ELR (cell line): ENCODE measurements at places on chromosomes 4 and X.
A peak's percentile ranks its signal among the peaks of the same experiment; 100 is the strongest.

- DNase-seq: no peak
Observed at GRCh38 chrX:36019125-36019524, 99.6 kb downstream of the CFAP47 start.

GRCh38 chrX:139025816-139026215 lies 314.3 kb upstream of the FGF13 start:
- no peak for DNase-seq

- DNase-seq: no peak
Observed at GRCh38 chrX:107565015-107565414, 63.3 kb upstream of the PRPS1 start.

GRCh38 chr4:92789741-92790140 lies 486.0 kb downstream of the GRID2 start:
- DNase-seq: no peak

DNA sequence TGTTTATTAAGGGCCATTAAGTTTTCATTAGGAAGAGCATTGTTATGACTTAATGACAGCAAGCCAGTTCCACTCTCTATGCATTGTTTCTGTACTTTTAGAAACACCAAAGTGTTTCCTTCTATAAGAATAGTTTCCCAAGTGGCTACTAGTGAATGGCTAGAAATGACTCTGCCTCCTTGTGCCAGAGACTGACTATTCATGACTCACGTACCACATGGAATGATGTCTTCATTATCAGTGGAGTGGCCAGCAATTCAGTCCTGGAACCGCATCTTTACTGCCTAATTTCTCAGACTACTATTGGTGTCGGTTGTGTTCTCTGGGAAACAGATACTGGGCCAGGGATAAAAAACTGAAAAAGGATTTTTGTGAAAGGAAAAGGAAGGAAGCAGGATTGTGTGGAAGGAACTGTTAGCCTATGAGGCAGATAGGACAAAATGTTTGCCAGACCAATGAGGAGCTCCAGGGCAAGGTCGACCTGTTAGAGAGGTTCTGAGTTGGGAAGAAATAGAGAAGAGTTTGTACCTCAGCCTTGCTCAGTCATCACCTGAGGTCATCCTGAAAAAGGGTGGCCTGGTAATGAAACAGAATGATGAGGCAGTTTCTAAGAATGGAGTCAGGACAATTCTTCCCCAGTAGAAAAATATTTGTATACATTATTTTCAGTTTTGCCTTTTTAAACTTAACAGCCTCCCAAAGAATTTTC lies 218.6 kb downstream of the SPCS3 start:
- DNase-seq: peak; percentile 93

GRCh38 chr4:183098019-183098722 lies 886 bp upstream of the WWC2 start:
- peak; percentile 72 for DNase-seq

DNA sequence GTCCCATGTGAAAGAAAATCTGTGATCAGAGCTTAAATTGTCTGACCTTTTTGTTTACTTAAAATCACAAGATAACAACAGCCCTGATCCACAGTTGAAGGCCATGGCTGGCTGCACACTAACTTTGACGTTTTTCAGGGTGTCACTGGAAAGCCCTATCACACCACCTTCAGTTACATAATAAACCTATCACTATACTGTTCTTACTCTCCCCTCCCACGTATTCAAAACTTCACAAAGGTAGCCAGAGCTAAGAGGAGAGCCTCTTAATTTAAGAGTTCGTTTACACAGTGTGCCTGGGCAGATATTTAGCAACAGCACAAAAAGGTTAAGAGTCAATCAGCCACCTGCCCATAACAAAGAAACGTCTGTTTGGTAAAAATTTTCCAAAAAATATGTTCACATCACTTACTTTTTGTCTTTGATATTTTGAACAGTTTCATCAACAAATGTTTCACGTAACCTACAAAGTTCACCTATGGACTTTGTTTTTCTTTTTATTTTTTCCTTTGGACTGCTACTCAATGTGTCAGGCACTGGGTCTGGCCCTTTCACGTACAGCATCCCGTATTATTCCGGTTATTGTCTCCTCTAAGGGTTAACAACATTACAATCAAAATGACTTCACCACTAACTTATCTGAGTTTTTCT lies 25.0 kb downstream of the RFC1 start:
- DNase-seq: no peak

DNA sequence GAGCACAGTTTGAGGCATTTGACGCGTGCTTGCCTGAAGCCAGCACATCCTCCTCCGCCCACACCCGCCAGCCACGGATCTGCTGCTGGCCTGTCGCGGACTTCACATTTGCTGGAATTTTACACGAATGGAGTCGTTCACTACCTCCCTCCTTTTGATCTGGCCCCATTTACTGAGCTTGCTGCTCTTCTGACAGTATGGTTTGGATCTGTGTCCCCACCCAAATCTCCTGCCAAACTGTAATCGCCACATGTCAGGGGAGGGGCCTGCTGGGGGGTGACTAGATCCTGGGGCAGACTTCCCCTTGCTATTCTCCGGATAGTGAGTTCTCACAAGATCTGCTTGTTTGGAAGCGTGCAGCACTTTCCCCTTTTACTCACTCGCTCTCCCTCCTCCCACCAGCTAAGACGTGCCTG lies 19.9 kb upstream of the CPLX1 start:
- no peak for DNase-seq

DNA sequence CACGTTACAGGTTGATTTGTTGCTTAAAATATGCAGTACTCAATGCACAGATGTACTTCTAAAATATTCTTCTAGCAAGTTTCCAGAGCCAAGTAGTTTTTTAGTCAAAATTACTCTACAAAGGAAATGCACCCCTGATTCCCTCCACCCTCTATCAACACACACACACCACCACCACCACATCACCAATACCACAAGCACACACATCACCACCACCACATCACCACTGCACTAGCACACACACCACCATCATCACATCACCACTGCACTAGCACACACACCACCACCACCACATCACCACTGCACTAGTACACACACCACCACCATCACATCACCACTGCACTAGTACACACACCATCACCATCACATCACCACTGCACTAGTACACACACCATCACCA lies 105.2 kb upstream of the FRG1 start:
- no peak for DNase-seq

- DNase-seq: no peak
Observed at GRCh38 chr4:183499389-183499788, 5.5 kb upstream of the ING2 start.

- DNase-seq: no peak
Observed at GRCh38 chrX:110449312-110449711, 90.7 kb downstream of the RTL9 start.

- no peak for DNase-seq
Observed at GRCh38 chrX:34826964-34827363, 115.6 kb upstream of the FAM47B start.

- no peak for DNase-seq
Observed at GRCh38 chrX:153509592-153509991, 7.8 kb upstream of the ATP2B3 start.

GRCh38 chr4:155681886-155682285 lies 15.2 kb downstream of the GUCY1A1 start:
- DNase-seq: no peak

DNA sequence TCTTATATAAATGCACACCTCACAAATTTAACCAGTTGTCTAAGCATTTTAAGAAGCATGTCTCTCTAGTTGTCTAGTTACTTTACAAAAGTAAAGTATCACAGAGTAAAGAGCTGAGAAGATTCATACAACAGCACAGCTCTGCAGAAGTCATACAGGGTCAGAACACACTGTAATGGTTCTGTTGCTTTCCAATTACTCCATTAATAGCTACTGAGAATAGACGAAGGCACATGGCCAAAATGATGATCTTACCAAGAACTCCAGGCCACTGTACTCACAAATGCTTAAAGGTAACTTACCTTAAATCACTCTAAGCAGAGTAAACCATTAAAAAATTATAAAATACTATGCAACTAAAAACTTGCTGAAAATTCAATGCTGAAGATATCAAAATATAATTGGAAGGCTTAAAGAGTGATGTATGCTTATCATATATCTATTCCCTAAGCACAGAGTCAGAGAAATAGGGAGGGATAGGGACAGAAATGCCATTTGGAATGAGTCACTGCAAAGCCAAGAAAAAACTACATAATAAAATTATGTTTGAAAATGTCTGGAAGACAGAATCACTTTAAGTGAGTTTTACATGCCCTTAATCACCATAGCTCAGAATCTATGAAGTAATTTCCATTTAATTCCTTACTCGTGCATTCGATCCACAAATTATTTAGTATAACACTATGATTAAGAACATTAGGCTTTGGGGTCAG lies 71.0 kb downstream of the DDX60L start:
- DNase-seq: peak; percentile 68

DNA sequence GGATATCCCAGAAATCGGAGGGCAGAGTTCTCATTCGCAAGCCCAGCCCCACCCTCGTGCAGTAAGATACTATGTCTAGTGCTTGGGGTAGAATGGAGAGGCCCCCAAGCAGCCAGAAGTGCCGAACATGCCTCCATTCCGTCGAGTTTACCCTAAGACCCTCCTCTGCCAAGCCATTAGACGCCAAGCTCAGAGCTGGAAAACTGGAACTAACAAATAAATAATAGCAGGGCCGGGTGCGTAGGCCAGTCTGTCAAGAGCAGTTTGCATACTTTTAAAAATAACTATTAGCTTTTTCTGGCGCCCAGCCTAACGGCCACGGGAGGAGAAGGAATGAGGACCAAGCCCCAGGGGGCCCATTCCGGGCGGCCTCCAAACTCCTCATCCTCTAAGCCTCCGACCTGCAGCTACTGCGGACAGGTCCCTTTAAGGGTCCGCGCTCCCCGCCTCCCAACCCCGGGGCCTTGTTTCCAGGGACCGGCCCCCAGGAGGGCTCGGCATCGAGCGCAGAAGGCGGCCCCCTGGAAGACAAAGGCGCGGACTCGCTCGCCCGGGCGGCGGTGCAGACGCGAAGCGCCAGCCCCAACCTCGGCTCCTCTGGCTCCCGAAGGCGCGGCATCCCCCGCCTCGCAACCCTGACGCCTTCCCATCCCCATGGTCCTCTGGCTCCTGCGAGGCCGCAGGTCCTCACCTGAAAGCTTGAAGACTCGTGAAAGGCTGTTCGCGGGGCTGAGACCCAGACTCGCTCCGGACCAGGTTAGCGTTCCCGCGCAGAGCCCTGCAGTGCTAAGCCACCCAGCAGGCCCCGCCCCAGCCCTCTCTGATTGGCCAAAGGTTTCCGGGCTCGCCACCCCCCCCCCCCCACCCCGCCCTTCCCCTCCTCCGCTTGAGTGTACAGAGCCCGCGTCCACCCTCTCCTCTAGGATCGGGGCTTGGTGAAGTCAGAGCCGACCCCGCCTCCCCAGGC lies at the start of gene TMSB15A:
Gene TMSB15A (minus strand): TSS at position 765 of the 967 bp plus-strand sequence.
- peak; percentile 52 for DNase-seq

DNA sequence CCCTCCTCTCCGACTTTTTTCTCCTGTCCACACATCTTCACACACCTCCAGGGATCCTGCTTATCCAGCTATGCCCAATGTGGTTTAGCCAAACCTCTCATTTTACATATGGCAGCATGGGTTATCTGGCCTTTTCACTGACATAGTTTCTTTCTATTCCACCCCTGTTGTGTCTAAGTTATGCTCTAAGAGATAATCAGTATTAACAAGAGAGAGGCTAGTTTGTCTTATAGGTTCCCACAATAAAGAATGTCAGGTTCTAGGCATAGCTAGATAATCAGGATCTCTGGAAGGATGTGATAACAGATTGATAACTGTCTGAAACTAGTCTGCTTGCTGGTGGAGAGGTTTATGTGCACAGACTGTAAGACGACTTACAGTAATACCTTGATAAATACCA lies 7.7 kb upstream of the GALNT7 start:
- no peak for DNase-seq

- DNase-seq: no peak
Observed at GRCh38 chr4:36930562-36931111, 313.9 kb upstream of the NWD2 start.

DNA sequence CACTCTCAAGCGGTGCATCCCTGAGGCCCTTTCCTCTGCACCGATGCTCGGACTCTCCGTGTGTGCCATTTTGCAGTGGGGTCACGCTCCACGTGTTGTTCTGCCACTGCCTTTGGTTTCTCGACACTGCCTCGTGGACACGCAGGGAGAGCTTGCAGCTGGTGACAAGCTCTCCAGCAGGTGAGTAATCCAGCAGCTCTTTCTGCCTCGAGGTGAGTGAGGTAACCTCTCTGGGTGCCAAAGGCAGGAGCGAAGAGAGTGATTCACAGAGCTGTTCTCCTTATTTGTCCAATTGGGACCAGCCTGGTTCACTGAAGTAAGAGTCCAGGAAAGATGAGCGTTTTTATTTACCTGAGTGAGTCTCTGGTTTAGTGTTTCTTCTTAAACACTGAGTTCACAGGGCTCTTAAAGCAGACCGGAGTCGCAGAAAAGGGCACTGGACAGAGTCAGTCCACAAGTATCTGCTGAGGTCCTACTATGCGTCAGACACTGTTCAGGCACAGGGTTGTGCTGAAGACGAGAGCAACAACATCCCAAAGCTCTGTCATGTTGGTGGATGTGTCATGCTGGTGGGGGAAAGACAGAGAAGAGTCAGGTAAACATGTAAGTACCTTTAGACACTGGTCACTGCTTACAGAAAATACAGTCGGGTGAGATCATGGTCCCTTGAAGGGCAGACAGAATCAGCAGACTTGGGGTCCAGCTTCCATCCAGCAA lies 61.8 kb downstream of the FHDC1 start:
- peak; percentile 34 for DNase-seq

- DNase-seq: peak; percentile 3
Observed at GRCh38 chrX:14010566-14010965, 19.1 kb downstream of the GEMIN8 start.

GRCh38 chr4:113607147-113607720 lies 154.3 kb downstream of the CAMK2D start:
- no peak for DNase-seq

DNA sequence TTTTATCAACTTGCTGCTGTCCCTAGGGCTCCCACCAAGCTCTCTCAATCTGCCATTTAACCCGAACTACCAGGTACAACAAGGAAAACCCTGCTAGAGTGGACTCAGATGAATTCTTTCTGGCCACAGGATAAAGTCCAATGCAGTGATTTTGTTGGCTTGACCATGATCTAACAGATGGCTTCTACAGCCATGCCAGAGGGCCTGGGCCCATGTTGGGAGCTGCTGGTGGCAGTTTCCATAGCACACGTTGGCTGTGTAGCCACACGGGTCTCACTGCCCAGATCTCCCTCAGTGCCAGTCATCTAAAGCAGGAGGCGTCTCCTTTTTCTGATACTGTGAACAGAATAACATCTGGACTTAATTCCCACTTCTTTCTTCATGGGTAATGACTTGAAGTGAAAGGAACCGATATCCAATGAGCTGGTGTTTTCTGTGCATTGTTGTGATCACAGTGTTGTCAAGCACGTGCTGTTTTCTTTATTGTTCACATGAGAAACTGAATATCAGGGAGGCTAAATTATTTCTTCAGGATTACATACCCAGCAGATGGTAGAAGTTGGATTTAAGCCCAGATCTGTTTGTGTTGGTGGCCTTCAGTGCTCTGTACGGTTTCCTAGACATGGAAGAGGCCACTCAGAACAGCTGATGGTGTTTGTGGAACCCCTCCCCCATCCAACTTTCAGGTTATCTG lies 85.2 kb upstream of the CLCN4 start:
- DNase-seq: no peak

DNA sequence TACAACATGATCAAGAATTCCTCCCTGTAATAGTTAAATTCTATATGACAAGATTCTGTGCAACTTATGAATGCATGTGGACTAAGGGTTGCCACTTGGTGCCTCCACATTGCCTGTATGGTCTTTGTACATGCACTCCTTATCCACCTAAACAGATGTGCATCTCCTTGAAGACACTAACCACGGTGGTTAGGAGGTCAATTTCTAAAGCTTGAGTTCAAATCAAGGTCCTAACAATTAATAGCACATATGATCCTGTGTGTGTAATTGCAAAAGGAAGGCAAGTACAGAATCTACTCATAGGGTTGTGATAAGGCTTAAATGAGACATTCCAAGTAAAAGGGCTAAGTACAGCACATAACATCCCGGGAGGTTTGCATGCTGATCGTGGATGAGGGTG lies 1.5 kb upstream of the IL21 start:
- no peak for DNase-seq
